Muscle of arm (tissue), 14 donors: ENCODE measurements at places on chromosomes 2 and 18. TPM values are rescaled to one million over a fixed set of nuclear protein-coding genes. Genes with fewer than 3 reads are reported as not detected.

Gene GATA6
- 4.5 TPM for polyA plus RNA-seq

DNA sequence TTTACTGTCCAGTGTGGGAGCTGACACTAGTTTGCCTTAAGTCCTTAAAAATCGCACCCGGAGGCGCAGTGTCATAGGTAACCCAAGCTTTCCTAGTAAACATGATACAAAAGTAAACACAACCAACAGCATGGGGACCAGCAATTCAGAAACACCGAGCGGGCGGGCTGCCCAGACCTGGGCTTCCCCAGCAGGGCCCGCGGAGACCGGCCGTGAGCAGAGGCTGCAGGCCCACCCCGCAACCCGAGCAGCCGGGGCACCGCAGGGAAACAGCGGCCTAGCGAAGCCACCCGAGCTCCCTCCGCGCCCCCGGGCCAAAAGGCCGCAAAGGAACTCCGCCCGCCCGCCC, 296 bp downstream of the TTC21B start:
- no peak for DNase-seq

GRCh38 chr2:121944072-121944831, 188.8 kb downstream of the TSN start:
- DNase-seq: no peak

Gene DRC1
- polyA plus RNA-seq: not detected

- no peak for DNase-seq
Observed at GRCh38 chr2:150209746-150210145, 277.7 kb downstream of the RND3 start.

Gene CCDC141
- polyA plus RNA-seq: 78.3 TPM

Gene PSMA8
- not detected for polyA plus RNA-seq

DNA sequence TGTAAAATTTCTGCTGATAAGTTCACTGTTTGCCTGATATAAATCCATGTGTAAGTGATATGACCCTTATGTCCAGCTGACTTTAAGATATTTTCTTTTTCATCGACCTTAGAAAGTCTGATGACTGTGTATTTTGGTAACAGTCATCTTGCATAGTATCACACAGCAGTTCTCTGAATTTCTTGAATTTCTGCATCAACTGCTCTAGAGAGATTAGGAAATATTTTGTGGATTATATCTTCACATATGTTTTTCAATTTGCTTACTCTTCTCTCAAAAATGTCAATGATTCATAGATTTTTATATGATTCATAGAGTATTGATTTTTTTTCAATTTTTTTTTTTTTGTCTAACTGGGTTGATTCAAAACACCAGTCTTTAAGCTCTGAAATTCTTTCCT, 945.3 kb downstream of the TRIB2 start:
- no peak for DNase-seq
